ENCODE measurements at places on chromosomes 4 and X.

- DNase-seq, result no peak
Measured at GRCh38 chr4:186643501-186644310, 80.0 kb downstream of the FAT1 start.

DNA sequence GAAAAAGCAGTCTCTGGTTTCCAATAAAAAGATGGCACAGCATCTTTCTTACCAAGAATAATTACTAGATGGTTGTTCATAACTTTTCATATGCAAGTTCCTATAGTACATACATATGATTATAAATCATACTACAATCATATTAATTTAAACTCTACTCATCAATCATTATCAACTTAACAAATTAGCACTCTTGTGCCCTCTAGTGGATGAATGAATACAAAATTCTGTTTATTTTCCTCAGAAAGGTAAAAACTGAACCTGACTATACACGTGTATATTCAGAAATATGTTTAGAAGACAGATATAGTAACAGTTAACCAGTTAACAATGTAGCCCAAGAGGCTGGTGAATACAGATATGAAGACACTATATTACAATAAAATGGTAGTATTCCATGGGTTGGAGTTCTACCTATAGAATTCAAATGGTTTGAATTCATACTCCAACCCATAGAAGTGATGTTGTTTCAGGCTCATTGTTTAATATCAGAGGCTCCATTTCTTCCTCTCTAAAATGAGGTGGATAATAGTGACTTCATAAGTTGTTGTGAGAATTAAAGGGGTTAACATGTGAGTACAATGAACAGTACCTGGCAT, 100.0 kb downstream of the ADAMTS3 start:
- DNase-seq, result no peak

- no peak for DNase-seq
Measured at GRCh38 chr4:84849051-84849640, 117.3 kb downstream of the WDFY3 start.

DNA sequence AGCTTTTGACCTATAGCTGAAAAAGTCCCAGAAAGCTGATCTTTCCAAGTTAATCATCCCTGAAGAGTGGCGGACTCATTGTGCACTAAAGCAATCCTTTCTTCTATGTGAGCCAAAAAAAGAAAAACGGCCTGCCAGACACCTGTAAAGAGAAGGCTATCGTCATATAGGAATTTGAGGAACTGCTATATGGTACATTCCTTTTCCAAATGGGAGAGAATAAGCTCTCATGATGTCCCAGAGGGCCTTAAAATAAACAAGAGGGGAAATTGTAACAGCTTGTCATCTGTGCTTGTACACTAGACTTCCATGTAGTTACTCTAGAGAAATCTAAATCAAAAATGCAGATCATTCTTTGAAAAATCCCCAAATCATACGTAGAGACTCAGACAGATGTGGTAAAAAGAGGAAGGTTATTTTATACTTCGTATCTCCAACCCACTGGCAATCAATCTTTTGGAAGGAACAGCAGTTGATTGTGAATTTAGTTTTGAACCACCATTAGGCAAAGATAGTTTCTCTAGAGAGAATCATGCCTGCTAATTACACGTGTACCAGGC, 26.1 kb downstream of the GPR174 start:
- DNase-seq, result no peak

DNA sequence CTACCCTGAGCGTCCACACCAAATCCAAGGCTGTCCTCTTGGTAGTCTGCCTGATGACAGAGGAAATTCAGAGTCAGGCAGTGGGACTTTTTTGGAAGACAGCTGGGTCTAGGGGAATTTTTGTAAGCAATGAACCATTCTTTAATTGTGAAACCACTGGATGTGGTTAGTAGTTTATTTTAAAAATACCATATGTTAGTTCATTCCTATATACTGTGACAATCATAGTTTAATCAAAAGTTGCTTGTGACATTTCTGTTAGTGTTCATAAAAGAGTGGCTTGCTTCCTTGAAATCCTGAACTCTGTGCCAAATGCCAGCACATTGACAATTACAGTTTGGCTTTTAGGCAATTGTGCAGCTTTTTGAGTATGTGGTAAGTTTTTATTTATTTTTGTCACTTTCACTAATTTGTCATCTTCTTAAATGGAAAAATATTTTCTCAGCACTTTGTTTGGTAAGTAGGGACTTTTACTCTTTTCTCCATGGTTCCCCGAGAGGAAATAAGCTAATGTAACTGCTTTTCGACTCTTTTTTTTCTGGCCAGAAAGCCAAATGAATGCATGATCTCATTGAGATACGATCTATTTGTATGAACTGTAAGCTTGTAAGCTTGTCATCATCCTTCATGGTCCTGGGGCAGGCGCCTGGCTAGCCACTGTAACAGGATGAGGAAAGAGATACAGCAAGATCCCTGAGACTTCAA, 72.6 kb upstream of the SLC4A4 start:
- no peak for DNase-seq

DNA sequence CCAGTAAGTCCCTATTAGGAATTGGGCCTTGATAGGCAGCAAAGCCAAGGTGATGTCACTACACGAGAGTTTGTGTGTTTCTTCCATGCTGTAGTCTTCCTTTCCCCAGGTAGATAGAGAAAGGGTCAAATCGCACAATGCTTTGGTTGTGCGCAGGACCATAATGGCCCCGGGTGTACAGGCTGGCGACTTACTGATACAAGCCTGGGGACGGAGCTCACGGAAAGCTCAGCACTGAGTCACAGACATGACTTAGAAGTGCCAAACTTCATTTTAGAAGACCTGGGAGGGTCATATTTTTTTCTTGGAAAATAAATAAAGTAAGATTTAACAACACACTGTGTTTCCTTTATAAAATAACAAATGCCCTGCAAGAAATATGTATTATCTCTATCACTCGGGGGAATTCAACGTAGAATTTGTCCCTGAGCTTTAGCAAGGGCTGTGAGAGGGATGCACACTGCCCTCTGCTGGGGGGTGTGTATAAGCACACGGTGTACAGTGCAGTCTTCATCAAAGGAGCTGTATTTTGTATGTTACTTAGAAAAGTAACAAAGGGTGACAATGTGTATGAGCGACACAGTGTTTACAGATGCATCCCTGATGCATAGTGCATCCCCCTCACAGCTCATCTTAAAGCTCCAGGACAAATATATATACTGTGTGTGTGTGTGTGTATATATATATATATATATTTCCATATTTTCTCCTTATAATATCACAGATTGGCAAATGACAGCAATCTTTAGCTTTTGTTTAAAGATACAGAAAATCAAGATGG, 254.5 kb upstream of the VEGFC start:
- peak; percentile 25 for DNase-seq

- no peak for DNase-seq
Measured at GRCh38 chr4:111266937-111267336, 644.1 kb upstream of the PITX2 start.

DNA sequence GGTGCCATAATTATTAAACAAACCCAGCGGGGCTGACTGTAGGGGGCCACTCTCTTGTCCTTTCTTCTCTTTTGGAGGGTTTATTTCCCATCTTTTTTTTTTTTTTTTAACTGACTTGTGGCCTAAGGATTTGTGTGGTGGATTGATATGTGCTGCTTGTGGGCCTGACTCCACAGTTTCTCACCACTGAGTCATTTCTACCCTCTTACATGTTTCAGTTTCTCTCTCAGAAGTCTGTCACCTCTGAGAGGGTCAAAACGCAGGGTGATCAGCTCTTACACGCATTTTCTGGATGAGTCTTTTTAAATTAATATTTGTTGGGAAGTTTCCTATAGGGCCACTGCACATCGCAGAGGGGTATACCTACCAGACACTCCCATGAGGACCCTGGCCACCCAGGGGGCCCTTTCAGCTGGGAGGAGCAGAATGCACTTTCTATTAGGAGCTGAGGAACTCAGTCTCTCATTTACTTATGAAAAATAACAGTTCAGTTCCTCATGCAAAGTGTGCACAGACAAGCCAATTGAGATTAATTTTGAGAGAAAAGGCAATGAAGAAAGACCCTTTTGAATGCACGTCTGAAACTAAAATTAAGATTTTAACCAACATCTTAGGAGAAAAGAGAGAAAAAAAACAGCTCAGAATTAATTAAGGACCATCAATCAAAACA, 407.9 kb downstream of the TECRL start:
- no peak for DNase-seq

DNA sequence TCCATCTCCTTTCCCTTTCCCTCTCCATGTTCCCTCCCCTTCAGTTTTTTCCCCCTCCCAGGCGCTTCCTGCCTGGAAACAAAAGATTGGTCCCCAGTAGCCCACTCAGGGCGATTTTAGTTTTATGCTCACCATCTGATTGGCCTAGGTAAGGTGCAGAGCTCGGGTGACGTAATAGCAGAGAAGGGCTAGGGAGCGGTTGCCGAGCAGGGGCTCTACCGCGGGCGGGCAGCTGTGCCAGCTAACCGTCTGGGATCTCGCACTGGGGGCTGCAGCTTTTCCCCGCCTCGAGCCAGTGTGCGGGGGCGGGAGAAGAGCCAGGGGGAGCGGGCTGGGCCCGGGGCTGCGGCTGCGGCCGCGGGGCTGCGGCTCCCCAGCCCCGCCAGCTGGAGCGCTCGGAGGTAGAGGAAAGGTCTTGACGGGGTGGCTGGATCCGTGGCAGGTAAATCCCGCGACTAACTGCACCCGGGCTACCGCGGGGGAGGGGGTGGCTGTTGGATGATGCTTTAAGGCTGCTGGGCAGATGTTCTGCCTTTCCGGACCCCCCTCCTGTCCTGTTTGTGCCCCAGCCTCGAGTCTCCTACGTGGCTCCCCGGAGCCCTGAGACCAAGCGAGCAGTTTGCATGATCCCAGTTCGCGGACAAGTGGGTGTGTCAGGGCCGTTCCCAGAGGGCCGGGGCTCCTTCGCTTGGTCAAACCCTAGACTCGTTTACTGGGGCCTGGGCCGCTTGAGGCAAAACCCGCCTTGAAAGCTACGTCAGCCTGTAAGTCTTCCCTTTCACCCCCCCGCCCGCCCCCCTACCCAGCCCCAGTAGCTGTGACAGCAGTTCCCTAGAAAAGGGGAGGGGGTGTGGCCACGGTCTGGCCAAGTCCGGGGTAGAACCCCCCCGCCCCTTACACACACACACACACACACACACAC, at the start of gene PAK3:
Gene PAK3 (plus strand): TSS at position 218 of the 922 bp plus-strand sequence. CDS start 26,913 bp downstream, outside the sequence.
- no peak for DNase-seq

DNA sequence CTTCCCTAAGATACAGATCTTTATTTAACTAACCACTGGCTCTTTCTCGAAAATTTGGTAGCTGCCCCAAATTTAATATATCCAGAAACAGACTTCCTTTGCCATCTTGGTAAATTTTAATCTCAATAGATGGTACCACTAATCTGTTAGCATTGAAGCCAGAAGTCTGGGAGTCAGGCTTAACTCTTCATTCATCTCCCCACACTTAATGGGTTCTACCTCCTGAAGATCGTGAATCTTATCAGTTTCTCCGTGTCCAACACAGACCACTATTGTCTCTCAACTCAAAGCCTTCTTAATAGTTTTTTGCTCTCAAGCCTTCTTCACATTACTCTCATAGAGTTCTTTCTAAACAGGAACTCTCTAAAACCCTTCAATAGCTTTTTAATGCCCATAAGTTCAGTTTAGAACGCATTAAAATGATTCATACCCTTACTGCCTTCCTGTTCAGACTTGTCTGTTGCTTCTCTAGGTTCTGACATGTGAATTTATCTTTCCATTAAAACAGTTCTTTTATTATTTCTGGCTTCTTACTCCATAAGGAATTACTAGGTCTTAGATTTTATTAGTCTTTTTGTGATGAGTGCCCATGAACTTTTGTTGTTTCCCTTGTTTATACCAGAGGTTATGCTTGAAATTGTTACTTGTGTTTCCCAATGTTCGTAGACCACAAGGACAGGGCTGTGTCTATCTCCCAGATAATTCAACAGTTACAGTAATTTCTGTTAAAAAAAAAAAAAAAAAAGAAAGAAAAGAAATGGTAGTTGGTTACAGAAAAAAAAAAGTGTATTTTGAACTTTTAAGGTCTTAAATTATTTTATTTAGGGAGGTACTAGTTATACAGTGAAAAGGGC, 54.7 kb downstream of the SMARCAD1 start:
- no peak for DNase-seq

GRCh38 chrX:72100824-72101351, 30.8 kb downstream of the RTL5 start:
- peak; percentile 71 for DNase-seq

GRCh38 chr4:150546286-150546685, 35.7 kb upstream of the MAB21L2 start:
- DNase-seq, result no peak

GRCh38 chr4:164828955-164829354, 48.0 kb upstream of the APELA start:
- DNase-seq, result no peak

DNA sequence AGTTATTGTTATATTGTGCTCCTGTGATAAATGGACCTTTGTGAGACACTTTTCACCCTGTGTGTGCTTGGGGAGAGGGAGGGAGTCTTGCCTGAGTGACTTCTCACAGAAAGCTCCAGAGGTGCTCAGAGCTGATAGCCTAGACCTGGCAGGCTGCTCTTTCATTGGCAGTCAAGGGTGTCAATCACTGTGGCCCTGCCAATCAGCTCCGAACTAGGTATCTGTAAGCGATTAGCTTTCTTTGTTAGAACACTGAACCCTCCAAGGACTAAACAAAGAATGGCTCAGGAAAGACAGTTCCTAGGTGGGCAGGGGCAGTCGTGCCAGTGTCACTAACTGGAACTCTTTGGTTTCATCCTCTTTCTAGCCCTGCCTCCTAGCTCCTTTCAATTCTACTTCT, 2.7 kb upstream of the NALF2 start:
- no peak for DNase-seq

- no peak for DNase-seq
Measured at GRCh38 chr4:184347251-184348239, 126.8 kb downstream of the IRF2 start.

GRCh38 chr4:26864899-26865298, 4.3 kb downstream of the STIM2 start:
- no peak for DNase-seq

- DNase-seq, result no peak
Measured at GRCh38 chr4:138189206-138189605, 52.9 kb downstream of the SLC7A11 start.

DNA sequence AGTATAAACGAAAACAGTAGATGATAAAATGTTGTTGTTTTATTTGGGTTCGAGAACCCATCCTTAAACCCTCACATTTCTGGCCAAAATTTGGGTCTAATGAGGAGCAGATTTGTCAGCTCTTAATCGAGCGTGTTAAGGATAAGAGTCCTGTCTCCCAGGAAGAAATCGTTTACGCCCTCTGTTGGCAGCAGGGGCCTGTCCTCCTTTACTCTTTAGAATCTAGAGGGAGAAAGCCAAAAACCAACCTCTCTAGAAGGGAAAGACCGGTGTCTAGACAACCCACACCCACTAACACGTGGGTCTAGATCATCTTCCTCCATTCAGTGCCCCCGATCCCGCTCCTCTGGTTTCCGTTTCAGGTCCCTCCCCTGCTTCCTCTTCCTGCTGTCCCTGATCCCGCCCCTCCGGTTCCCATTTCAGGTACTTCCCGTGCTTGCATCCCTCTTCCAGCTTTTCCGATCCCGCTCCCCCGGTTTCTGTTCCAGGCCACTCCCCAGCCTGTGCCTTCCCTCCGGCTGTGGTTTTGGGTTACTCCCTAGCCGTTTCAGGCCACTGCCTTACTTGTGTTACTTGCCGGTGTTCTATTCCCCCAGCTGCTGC, 339.1 kb downstream of the PAPSS1 start:
- no peak for DNase-seq

GRCh38 chr4:176479767-176480166, 160.0 kb downstream of the SPCS3 start:
- no peak for DNase-seq

GRCh38 chr4:52852711-52853110, 9.4 kb upstream of the RASL11B start:
- no peak for DNase-seq

GRCh38 chrX:148020329-148020728, 39.2 kb downstream of the FMR1NB start:
- DNase-seq, result no peak

Measured in activated T-helper 1 cell treated with anti-CD3 and anti-CD28 coated beads, Interleukin-12 subunit alpha, Interleukin-12 subunit beta, Interleukin-2, Interleukin-4 antibody, amounts not matched to agents 30 ng/mL and 10 ng/mL and 1 ng/mL, durations not matched to agents 14 hours and 24 hours and 36 hours (primary cell).